ENCODE measurements at places on chromosomes 12 and 14. TPM values are rescaled to one million over a fixed set of nuclear protein-coding genes. Genes with fewer than 3 reads are reported as not detected.

The CALCOCO1 gene
- 157 TPM for total RNA-seq

The ACOT6 gene
- not detected for total RNA-seq

The BCL11B gene
- total RNA-seq, result 0.24 TPM

The PCBP2 gene
- 255 TPM for total RNA-seq

The SLC5A8 gene
- 1.5 TPM for total RNA-seq

The B4GALNT1 gene
- total RNA-seq, result 1.9 TPM

The PXN gene
- total RNA-seq, result 105 TPM

The ANHX gene
- not detected for total RNA-seq

The TMEM132D gene
- not detected for total RNA-seq

The PRB2 gene
- not detected for total RNA-seq

The SLC7A8 gene
- 50.9 TPM for total RNA-seq

The GARIN6 gene
- not detected for total RNA-seq

The CEBPE gene
- total RNA-seq, result 0.15 TPM

The LRRK2 gene
- total RNA-seq, result 16.5 TPM

The SRRM4 gene
- total RNA-seq, result not detected

The RNASE3 gene
- 0.81 TPM for total RNA-seq
